ENCODE measurements at places on chromosomes 6 and 20.

DNA sequence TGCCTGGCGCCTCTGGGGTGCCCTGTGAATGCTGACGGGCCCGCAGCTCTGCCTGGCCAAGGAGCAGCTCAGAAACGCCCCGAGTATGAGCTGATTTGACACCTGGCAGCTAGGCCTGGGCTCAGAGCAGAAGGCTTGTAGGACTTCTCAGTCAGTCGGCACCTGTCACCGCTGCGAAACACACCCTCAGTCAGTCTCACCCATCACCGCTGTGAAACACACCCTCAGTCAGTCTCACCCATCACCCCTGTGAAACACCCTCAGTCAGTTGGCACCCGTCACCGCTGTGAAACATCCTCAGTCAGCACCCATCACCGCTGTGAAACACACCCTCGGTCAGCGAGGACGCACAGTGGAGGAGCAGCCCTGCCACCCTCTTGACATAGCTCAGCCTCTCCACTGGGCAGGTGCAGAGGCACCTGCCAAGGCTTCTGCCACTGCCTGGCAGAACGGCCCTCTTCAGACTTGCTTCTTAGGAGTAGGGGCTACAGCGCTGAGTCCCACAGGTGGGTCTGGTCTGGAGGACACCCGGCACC lies 109.0 kb downstream of the PSMB1 start:
- no peak for DNase-seq

- no peak for DNase-seq
Observed at GRCh38 chr6:125230674-125231073, 71.1 kb downstream of the HDDC2 start.

GRCh38 chr20:44781791-44782190 lies 28.6 kb downstream of the RIMS4 start:
- DNase-seq, result no peak

DNA sequence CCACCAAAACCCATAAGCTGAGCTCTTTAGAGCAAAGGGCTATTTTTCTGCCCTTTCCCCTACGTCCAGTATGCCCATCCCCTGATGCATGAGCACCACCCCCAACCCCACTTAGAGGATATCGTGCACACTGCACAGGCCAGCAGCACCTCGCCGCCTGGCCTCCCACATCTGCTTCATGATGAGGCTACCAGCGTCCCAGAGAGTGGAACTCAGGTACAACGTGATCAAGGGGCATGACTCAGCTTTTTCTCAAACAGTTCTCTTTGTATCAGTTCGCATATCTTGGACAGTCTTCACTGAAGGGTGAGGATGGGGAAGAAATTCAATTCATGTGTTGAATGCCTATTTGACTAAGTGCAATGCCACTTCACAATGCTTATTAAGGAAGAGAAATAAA lies 81.9 kb upstream of the QKI start:
- DNase-seq, result no peak

GRCh38 chr20:45344168-45344860 lies 3.9 kb downstream of the SDC4 start:
- no peak for DNase-seq

GRCh38 chr6:5135788-5136376 lies 50.7 kb downstream of the PPP1R3G start:
- no peak for DNase-seq

DNA sequence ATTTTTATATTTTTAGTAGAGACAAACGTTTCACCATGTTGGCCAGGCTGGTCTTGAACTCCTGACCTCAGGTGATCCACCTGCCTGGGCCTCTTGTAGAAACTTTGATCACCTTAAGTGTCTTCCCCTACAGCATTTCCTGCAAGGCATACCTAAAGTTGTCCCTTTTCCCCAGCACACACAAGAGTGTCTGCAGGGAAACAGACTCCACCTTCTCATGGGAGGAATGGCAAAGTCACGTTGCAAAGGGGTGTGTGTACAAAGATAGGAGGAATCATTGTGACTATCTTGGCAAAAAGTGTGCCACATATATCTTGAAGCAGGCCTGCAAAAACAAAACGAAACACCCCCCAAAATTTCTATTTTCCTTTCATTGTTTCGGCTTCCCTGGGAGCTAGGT lies 160.8 kb upstream of the RNF24 start:
- no peak for DNase-seq

DNA sequence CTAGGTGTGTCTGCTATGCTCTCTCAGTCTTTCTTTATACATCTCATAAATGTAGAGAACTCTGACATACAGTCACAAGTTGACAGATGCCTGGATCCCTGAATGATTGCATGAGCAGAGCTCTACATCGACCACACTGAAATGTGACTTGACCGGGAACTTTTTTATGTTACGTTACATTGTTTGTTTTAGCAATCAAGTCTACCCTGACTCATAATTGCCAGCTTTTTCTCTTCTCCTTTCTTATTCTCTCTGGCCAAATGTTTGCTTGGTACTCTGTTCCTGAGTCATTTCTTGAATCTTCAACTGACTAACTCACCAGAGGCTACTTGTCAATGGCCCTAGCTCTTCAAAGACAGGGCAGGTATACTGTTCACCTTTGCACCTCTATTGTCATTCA lies 213.6 kb upstream of the DTNBP1 start:
- no peak for DNase-seq

GRCh38 chr6:25596928-25597818 lies 54.8 kb upstream of the SCGN start:
- no peak for DNase-seq

GRCh38 chr6:134363323-134364039 lies 45.6 kb upstream of the SGK1 start:
- no peak for DNase-seq

DNA sequence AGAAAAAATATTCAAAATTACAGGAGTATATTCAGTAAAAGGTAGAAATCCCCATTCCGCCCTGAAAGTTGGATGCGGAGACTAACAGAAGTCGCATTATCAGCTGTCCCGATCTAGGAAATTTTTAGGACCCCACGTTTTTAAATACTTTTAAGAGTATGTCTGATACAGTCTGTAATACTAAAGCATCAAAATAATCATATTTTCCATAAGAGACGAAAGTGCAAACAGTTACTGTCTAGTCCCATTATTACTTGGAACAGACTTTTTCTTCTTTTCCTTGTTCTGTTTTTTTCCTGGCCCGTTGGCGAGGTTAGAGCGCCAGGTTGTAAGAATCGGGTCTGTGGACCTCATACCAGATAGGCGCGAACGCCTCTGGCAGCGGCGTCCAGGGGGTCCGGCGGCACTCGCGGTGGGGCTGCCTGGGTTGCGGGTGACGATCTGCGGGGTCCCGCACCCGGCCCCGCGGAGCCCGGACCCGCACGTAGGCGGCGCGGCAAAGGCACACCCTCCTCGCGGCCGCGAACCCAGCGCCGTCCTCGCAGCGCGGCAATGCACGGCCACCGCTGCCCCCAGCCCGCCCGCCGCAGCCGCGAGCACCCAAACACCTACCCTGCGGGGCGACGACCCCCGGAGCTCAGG lies 460 bp downstream of the PLAGL1 start:
- no peak for DNase-seq

DNA sequence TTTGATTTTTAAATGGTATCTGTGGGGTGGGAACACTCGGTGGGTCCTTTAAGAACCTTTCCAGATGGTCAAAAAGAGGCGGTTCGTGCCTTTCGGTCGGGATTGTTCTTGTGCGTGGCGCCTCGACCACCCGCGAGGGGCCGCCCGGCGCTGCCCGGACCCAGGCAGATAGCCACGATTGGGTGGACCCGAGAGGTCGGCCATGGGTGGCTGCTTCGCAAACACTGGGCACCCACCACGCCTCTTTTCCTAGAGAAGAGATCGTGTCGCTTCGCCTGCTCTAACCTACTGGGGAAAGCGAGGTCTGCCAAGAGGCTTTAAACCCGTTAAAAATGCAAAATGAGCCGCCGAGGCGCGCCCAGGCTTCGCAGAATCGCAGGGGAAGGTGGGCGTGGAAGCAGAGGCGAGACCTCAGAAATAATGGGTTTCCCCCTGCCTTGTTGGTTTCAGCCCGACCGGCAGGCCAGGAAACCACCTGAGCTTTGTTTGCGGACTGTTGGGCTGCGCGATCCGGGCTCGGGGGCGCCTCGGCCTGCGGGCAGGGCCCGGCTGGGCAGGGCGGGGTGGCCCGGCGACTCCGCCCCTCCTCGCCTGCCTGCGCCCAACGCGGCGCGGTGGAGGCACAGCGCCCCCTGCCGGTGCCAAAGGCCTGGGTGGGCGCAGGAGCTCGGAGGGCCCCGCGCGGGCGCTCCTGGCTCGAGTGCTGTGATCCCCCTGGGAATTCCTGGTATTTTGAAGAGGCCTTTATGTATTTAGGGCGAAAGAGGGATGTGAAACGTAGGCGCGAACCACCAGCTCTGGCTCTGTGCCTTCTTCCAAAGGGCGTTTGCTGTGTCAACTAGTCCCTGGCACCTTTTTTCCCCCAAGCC lies 1.6 kb downstream of the MARCKS start:
- peak; percentile 84 for DNase-seq

DNA sequence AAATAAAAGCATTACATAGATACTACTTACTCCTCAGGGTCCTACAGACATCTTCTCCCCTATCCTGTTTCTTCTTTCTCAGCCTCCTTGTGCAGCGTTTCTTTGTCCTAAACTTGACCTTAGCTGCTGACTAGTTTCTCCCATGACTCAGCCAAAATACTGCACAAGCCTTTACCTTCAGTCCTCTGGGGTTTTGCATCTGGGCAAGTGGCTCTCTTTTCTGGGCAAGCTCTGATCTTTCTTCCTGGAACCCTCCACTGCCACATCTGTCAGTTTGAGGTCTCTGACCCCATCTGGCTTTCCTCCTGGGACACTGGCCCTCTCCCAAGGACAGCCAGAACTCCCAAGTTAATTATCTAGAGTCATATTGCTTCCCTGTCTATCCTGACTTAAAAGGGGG lies 838.4 kb downstream of the DHX35 start:
- DNase-seq, result no peak

GRCh38 chr6:131216246-131216645 lies 81.0 kb downstream of the AKAP7 start:
- no peak for DNase-seq

GRCh38 chr6:152209211-152209610 lies 401.7 kb downstream of the ESR1 start:
- no peak for DNase-seq

DNA sequence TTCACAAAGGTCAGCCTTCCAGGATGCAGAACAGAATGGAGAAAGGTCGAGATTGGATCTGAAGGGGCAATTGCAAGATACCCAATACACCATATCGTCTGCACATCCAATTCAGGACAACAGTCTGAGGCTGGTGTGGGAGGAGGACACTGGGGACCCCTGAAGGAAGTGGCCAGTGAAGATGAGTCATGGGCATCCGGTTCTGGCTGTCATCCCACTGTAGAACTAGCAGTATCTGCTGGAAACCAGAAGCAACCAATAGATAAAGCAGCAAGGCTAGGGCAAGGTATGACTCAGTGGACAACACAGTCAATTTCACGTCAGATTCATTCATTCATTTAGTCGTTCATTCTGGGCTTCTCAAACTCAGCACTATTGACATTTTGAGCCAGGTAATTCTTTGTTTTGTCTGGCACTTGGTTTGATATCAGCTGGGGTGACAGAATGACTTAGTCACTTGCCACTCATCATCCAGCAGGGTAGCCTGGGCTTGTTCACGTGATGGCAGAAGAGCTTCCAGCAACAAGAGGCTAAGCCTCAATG lies 30.3 kb upstream of the SHLD1 start:
- no peak for DNase-seq

DNA sequence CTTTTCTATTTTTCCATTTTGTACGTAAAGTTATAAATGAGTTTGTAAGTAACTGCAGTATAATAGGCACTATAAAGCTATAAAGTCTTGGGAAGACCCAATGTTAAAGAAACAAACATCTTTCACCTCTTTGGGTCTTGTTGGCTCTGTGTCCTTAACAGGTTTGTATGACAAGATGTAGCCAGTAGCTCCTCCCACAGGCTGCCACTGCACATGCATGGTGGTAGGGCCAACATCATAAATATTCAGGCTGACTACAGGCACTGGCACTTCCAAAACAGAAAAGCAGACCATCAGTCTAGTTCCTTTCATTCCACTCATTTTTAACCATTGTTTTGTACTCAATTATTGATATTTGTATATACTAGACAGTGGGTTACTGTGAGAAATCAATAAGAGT lies 59.9 kb downstream of the COL12A1 start:
- no peak for DNase-seq

Measured in right renal cortex interstitium (tissue), 3 donors.